ENCODE measurements at places on chromosomes 6 and 20. TPM values are rescaled to one million over a fixed set of nuclear protein-coding genes. Genes with fewer than 3 reads are reported as not detected.

Gene SIRPB2
- not detected for total RNA-seq

Gene MRAP2
- 1.4 TPM for total RNA-seq

Gene LRRC73
- total RNA-seq = 1.2 TPM

Gene PCNA
- 273 TPM for total RNA-seq

Gene GPR6
- not detected for total RNA-seq

Gene C6orf58
- total RNA-seq = 0.20 TPM

Gene ADGB
- total RNA-seq = not detected

Gene HLA-DMA
- total RNA-seq = 12.1 TPM

Gene COL9A3
- 29.7 TPM for total RNA-seq

Gene ZC2HC1B
- not detected for total RNA-seq

Gene SIRPD
- total RNA-seq = not detected

Gene CCN5
- 0.20 TPM for total RNA-seq

Gene SLC22A1
- 0.86 TPM for total RNA-seq

Gene PDYN
- total RNA-seq = not detected
